Activated CD4-positive, alpha-beta T cell treated with anti-CD3 and anti-CD28 coated beads for 24 hours (primary cell): ENCODE measurements at places on chromosomes 11 and 22.
A peak's percentile ranks its signal among the peaks of the same experiment; 100 is the strongest.

GRCh38 chr11:126915430-126915829 lies 85.1 kb downstream of the KIRREL3 start:
- no peak for DNase-seq

GRCh38 chr11:35277827-35278226 lies 138.9 kb downstream of the CD44 start:
- DNase-seq: no peak

GRCh38 chr22:33303099-33303498 lies 244.9 kb upstream of the SYN3 start:
- DNase-seq: no peak

- no peak for DNase-seq
Observed at GRCh38 chr22:20186183-20186870, 35.5 kb upstream of the CCDC188 start.

DNA sequence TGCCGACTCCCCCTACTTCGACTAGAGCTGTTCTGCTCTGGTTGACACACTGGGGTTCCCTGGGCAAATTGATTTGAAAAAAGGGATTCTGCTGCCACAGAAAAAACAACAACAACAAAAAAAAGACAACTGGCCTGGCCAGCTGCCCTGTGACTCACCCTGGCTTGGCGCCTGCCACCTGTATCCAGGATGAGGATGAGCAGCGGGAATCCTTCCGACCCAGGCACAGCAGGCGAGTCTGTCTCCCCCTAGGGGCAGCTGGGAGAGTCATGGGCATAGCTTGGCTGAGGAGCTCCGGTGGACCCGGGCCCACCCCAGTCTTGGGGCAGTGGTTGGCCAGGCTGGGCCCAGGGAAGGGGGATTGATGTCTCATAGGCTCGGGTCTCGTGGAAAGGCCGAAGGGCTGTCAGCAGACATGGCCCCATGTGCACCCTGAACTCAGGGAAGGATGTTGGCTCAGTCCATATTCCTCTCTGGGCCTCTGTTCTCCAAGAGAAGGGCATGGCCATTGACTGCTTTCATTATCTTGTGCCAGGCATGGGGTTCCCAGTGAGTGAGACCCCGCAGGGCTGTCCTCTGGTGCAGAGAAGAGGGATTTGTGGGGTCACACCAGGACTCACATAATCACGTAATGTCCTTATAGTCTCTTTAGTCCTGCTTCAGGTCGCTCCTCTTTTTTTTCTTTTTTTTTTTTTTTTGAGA lies 10.4 kb upstream of the SUN2 start:
- peak; percentile 16 for DNase-seq

- no peak for DNase-seq
Observed at GRCh38 chr22:36743591-36744412, 32.1 kb downstream of the IFT27 start.

DNA sequence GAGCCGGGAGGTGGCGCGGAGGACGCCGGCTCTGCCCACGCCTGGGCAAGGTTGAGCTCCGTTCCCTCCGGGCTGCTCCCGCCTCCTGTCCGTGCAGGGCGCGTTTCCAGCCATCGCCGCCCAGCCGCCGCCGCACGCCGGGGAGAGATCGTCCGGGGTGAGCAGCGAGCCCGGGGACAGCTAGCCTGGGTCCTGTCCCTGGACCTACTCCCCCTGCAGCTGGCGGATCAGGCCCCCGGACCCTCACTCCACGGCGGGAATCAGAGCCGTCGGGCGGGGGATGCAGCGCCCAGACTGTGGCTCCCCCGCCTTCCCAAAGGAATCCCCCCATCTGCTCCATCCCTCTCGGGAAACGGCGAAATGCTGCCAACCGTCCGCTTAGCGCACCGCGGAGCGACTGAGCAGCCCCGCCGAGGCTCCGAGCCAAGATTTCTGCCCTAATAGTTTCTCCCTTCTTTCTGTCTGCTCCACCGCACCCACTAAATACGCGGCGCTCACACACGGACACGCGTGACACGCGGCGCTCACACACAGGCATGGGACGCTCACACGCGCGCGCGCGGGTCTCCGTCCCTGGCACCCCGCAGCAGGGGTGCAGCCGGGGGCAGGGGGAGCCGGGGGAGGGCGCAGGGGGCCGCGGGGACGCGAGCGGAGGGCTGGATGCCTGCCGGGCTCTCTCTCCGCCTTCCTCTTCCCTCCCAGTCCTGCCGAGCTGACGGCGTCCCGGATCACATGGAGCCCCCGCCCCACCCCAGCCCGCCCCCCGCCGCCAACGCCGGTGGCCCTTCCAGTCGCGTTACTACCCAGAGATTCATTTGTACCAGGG lies at the start of gene KCNJ5:
Gene KCNJ5, plus strand, starts transcription at position 814 of the 826 bp plus-strand sequence. CDS start 19,918 bp downstream, outside the sequence.
- DNase-seq: no peak
